ENCODE measurements at places on chromosomes 4 and X.

GRCh38 chrX:26909728-26910127 lies 553.4 kb downstream of the PPP4R3C start:
- DNase-seq, result no peak

DNA sequence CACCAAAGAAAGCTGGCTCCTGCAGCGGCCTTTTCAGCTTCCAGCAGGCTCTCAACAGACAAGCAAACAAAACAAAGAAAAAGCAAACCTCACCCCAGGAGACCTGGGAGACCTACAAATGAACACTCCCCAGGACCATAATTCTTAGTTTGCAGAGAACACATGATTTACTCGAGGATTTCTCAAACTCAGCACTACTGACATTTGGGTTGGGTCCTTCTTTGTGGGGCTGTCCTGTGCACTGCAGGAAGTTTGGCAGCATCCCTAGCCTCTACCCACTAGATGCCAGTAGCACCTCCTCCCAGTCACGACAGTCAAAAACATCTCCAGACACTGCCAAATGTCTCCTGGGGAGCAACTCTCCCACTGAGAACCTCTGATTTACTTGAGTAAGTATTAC lies 21.9 kb downstream of the APOO start:
- peak; percentile 34 for DNase-seq

- DNase-seq, result no peak
Measured at GRCh38 chr4:76141241-76141640, 7.0 kb downstream of the NUP54 start.

GRCh38 chr4:54109241-54110018 lies 9.5 kb downstream of the GSX2 start:
- no peak for DNase-seq

DNA sequence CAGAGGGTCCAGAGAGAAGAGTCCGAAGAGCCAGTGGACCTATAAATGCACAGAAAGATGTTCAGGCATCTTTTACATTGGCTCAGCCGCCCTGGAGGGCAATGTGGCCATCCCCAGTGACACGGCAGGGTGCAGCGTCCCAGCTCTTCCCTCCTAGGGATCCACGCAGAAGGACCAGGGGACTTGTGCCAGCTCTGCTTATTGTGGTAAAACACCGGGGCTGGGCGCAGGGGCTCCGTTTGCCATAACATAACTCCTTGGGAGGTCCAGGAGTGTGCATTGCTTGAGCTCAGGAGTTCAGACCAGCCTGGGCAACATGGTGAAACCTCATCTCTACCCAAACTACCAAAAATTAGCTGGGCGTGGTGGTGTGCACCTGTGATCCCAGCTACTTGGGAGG lies 70.2 kb downstream of the CPZ start:
- DNase-seq, result no peak

DNA sequence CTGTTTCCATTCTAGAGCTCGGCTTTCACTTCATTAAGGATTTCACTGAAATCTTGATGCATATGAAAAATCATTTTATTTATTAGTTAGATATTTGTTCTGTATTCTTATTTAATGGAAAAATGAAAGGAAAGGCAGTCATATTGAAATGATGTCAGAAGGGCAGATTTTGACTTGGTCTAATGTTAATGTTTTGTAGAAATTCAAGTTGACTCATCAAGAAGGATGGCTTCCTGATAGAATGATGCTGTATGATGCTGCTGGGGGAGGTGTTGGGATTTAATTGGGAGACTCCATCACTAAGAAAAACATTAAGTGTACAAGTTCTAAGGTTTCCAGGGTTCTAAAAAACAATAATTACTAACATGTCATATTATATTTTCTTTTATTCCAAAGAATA lies 204.8 kb downstream of the PDGFC start:
- DNase-seq, result no peak

DNA sequence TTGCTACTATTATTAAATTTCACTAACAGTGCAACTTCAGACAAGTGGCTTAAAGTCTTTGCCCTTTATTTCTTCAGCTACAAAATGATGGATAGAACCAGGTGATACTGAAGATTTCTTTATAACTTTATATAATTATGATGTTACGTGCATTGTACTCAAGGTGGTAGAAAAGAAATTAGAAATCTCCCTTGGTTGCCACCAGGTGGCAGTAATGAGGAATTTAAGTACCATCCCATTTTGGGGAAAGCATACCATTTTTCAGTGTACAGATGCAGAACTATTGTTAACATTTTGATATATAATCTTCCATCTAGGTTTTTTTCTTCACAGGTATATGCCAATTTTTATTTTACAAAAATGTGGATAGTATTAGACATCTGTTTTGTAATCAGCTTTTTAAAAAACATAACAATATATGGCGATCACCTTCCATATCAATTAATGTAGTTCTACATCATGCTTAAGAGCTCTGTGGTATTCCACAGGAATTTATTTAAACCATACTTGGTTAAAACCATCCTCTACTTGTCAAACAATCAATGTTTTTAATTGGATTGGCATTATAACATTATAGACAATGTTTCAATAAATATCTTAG lies 37.7 kb upstream of the RAB33B start:
- no peak for DNase-seq

DNA sequence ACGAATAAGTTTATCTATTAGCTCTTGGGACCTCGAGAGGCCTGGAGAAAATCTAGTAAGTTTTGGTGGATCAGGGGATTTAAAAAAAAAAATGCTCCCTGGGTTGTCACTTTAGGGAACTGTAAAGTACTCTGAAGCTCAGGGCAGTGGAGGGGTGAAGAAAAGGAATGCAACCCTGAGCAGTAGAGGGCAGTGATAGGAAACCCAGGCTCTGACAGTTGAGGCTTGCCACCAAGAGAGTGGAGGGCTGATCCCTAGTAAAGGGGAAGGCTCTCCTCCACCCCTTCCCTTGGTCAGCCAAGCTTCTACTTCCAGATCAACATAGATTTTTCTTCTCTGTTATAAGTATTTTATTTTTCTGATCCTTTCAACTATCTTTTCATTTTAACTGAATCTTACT lies 73.1 kb downstream of the FBXO8 start:
- DNase-seq, result no peak

GRCh38 chr4:82519776-82520175 lies 42.0 kb downstream of the TMEM150C start:
- no peak for DNase-seq

GRCh38 chr4:136713140-136713539 lies 819.2 kb downstream of the PCDH18 start:
- DNase-seq, result no peak

- DNase-seq, result no peak
Measured at GRCh38 chr4:70709611-70710205, 12.1 kb upstream of the RUFY3 start.

Measured in ascending aorta (tissue), 2 donors.